ENCODE measurements at places on chromosomes 12 and 14.

GRCh38 chr12:117387832-117388231, 26.4 kb upstream of the NOS1 start:
- no peak for DNase-seq

- DNase-seq = no peak
These were observed 20.6 kb upstream of the RIN3 start for GRCh38 chr14:92493024-92493423.

- peak; percentile 27 for DNase-seq
These were observed 96.6 kb downstream of the EMP1 start for GRCh38 chr12:13293096-13293495.

DNA sequence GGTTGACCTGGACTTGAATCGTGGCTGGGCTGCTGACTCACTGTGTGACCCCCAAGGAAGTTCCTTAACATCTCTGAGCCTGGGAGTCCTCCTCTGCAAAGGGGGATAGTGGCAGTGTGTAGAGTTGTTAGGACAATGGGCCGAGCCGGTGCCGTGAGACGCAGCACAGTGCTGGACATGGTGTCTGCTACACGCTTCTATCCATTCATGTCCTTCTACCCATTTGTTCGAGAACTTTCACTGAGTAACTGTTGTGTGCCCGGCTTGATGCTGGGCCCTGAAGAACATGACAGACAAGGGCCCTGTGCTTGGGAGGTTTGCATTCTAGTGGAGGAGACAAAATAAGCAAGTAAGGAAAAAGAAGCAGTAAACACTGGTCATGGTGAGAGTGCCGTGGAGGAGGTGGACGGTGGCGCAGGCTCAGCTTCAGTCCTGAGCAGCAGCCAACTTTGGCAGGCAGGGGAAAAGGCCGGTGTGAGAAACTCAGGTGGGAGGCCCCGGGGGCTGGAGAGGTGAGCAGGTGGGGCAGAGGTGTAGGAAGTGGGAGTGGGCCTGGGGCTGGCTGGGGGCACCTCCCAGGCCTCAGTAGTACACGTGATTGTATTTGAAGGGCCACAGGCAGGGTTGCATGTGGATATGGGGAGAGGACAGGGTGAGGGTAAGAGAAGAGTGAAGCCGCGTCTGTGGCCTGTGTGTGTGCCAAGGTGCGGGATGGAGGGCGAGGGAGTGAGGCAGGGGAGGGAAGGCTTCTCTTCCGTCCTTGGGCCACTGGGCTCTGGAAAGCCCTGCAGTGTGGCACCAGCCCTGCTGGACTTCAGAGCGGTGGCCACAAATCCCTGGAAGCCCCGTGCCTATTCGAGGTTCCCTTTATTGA, 13.8 kb downstream of the VASH1 start:
- DNase-seq = no peak

DNA sequence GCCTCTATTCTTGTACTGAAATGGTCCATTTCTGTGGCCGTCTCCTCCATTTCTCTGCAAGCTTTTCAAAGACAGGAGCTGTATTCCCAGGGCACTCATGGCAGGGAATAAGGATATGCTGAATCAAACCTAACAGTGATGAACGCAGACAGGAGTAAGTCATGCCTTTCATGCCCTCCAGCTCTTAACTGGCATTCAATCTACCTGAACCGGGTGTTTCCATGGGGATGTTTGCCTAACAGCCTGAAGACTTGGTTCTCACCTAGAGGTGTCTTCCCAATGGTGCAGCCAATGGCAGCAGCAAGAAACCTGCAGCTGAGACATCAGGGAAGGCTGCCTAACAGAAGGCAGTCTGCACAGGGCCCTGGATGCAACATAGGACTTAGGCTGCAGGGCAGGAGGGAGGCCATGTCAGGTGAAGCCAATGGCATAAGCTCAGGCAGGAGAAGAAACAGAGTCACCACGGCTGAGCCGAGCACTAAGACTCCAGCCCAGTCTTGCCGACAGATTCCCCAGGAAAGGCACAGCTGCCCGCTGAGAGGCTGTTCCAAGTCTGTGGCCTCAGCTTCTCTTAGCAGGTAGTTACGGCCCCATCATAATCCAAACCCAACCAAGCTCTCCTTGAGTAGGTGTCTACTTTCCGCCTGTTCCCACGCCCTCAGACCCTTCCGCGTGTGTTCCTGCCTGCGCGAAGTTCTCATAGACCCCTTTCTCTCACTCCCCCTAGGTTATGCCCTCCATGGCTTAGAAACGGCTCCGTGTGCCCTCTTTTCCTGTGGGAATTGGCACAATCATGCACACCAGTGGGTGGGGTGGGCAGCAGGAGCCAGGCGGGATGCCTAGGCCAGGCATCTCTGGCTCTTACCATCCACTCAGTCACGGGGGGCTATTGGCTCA, 44.1 kb downstream of the VWF start:
- peak; percentile 69 for DNase-seq

DNA sequence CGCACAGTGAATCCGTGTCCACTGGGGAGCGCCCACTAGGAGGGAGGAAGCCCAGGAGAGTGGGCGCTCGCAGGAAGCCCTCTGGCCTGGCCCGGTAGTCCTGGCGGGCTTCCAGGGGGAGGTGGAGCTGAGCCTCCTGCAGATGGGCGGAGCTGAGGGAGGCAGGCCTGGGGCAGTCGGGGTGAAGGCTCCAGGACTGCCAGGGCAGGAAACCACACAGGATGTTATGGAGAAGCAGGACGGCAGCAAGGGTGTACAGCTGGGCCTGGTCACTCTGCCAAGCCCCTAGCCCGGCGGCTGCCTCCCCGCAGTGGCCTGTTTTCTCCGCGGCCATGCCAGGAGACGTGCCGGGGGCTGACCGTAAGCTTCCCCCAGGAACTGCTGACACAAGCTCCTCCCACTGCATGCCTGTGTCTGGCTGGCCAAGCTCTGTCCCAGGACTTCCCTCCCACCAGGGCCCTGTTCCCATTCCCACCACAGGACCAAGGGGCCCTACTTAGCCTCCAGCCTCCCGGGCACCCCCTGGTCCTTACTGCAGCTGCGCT, 143.4 kb upstream of the C14orf180 start:
- no peak for DNase-seq

DNA sequence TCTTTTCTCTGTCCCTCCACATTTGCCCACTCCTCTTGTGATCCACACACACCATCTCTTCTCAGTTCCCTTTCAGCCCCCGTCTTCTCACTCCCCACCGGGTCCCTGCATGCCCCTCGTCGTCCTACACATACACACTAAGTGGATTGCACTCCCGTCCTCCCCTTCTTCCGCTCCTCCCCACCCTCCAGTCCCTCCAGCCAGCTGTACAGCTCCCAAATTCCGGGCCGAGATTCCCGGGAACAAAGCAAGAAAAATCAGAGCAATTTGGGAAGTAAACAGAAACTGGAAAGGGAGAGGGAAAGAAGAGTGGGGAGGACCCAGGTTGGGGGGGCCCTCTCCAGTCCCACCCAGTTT, 282 bp upstream of the IGFBP6 start:
- no peak for DNase-seq

DNA sequence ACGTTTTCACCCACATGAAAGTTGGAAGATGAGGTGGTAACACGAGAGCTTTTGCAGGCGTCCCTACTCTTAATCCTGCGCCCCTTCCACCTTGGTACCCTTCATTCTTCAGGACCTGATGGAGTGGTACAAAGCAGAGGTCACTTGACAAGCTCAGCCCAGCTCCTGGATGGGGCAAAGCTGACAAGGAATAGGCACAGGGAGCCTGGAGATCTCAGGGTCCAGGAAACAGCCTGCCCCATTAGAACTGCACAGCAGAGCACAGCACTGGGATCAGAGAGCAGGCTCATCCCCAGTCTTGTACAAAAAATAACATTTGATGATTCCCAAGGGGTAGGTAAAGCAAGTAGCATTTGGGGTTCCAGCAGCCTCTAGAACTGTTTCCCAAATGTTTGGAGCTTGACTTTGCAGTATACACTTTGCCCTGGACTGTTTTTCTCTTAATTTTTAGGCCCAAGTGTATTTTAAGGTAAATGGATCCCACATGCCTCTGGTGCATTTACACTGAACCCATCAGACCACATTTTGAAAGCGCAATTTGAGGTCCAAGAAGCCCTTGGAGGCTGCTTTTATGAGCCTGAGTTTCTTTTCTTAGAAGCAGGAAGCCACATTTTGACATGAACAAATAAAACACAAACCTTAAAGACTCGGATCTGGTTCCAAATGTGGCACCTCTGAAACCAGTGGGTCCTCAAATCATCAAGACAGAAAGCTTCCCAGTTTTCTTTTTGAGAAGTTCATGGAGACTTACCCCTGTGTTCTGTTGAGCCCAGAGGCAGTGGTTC, 633 bp downstream of the TC2N start:
- DNase-seq = no peak

- DNase-seq = no peak
These were observed 74.3 kb downstream of the SSPN start for GRCh38 chr12:26269562-26270284.

- no peak for DNase-seq
These were observed 274.6 kb downstream of the BTG1 start for GRCh38 chr12:91870872-91871707.

DNA sequence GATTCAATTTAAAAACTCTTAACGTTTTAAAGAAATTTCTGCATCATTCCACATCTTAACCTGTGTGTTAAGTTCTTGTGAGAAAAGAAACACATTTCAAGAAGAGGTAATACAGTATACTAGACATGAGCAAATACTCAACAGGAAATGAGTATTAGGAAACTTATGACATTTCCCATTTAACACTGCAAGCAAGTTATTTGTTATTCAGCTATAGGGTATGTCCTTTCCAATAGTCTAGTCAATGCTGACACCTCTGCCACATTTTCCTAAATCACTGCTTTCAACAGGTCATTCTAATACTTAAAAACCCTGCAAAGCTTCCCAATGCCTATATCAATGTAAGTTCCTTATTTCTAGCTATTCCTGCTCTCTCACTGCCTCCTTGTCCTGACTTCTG, 93.1 kb downstream of the DDHD1 start:
- DNase-seq = no peak

- DNase-seq = no peak
These were observed 1.7 kb downstream of the PDE3A start for GRCh38 chr12:20370014-20370386.

DNA sequence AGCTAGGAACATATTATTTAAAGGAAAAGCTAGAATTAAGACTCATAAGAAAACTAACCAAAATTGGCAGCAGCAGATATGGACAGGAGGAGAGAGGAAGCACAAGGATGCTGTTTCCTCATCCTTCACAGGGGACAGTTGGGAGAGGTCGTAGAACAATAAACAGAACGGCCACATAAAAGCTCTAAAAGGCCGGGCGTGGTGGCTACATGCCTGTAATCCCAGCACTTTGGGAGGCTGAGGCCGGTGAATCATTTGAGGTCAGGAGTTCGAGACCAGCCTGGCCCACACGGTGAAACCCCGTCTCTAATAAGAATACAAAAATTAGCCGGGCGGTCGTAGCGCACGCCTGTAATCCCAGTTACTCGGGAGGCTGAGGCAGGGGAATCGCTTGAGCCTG, 10.5 kb downstream of the TCL1B start:
- no peak for DNase-seq

DNA sequence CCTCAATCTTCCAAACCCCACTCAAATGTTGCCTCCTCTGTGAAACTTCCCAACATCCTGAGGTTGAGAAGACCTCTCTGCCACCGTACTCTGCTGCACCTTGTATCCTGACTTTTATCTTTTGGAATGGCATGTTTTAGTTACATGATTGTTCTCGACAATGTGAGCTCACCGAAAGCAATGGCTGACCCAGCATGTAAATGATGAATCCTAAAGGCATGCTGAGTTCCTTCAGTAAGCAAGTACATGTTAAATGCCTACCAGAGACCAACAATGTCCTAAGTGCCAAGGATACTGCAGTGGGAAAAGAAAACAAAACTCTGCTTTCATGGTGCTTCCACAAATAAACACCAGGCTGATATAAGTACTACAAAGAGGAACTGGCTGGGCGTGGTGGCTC, 13.7 kb downstream of the PPP1R13B start:
- DNase-seq = no peak
